ENCODE measurements at places on chromosomes 2 and 18.

DNA sequence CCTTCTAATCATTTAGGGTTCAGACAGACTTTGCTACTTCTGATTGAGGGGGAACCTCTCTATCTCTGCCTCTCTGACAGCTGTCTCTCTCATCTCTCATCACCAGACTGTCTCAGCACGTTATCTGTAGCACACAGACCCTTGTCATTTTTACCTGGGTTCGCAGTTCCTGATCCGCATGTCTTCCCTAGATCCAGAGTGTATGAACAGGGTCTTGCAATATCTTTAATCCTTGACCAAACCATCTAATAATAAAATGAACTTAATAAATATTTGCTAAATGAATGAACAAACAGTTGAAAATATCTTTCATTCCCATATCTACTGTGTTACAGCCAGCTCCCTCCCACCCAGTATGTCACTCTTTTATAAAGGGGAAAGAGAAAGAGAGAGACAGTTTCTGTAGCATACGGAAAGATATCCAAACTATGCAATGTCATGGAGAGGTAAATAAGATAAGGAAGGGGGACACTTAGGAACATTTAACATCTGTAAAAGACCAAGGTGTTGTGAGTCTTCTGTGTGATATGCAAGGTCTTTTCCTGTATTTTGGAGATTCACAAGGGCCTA is 507.6 kb downstream of the SUCLG1 start:
- no peak for DNase-seq

DNA sequence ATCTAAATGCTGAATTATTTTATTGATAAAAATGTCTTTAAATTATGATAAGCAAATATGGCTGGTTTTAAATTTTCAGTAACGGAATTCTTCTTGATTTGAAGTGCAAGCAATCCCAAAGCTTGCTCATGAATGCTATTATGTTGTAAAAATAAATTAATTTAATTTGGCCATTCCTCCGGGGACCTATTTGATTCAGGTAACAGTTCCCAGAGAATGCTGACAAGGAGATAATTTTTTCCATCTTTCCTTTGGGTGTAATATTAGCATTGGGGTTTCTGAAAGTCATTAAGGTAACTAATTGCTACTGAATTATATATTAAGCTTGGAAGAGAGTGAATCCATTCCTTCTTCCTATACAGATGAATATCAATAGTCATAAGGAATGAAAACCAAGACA is 12.5 kb upstream of the RMDN2 start:
- no peak for DNase-seq

- DNase-seq, result no peak
Measured at GRCh38 chr2:227848146-227848545, 23.3 kb upstream of the DAW1 start.

DNA sequence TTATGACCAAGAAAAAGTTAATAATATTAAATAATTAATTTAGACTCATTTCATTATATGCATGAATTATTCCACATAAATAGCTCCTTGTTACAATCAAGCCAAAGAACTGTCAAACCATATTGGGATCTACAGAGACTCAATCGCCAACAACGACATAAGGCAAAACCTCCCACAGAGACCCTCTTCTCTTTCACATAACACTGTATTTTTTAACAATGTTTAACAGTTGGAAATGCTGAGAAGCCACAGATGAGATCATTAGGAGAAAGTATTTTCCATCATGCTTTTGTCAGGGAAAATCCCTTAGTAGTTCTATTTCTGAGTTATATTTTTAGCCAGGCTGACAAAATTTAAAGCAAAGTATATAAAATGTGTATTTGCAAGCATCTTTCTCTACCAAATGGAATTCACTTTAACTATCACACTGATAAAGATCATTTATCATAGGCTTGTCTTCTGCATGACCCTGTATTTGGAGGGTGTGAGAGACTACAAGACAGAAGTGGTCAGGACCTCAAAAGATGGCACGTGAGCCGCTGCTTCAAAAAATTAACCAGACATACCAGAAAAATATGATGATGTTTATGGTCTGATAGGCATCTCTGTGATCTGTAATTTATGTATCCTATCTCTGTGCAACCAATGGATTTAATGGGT is 383.8 kb downstream of the NRXN1 start:
- DNase-seq, result no peak

DNA sequence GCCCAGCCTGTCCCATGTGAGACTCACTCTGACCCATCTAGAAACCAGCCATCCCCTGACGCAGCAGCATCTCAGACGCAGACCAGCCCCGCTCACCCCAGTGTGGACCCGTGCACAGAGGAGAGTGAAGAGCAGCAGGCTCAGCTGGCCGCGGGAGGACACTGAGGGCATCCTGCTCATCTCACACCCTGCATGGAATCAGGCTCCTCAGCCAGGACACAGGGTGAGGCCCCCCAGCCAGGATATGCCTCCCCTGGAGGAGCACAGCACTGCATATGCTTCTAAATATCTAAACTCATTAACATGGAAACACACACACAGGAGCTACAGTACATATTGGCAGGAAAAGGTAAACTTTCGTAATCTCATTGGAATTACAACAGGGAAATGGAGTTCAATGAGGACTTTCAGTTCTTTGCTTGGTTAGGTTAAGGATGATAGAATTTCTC is 34.4 kb downstream of the NEMP2 start:
- DNase-seq, result no peak

- DNase-seq, result peak; percentile 37
Measured at GRCh38 chr2:96888072-96889011, 18.5 kb upstream of the SEMA4C start.

GRCh38 chr18:62144338-62144737 is 42.5 kb downstream of the PIGN start:
- DNase-seq, result no peak

DNA sequence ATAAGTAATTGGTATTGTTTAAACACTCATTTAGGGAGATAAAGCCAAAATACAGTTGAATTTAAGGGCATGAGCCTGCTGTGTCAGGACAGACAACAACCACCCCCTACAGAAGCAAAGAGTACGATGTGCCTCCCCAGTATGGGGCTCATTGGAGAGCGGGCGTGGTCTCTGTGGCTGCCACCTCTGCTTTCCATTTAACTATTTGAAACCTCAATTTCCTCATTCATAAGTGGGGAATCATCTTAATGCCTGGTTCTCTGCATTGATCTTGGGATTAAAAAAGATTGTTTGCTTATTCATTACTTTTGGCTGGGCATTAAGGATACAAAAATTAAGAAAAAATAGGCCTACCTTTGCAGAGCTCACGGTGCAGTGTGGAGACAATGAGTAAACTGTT is 21.4 kb downstream of the KCNS3 start:
- no peak for DNase-seq

- DNase-seq, result peak; percentile 60
Measured at GRCh38 chr2:174153757-174154680, 94.3 kb downstream of the OLA1 start.

GRCh38 chr2:172239944-172240590 is 137.4 kb upstream of the DLX2 start:
- DNase-seq, result no peak

GRCh38 chr2:196962325-196962724 is 35.8 kb upstream of the PGAP1 start:
- DNase-seq, result no peak

- no peak for DNase-seq
Measured at GRCh38 chr18:22355598-22355997, 62.1 kb downstream of the CTAGE1 start.

DNA sequence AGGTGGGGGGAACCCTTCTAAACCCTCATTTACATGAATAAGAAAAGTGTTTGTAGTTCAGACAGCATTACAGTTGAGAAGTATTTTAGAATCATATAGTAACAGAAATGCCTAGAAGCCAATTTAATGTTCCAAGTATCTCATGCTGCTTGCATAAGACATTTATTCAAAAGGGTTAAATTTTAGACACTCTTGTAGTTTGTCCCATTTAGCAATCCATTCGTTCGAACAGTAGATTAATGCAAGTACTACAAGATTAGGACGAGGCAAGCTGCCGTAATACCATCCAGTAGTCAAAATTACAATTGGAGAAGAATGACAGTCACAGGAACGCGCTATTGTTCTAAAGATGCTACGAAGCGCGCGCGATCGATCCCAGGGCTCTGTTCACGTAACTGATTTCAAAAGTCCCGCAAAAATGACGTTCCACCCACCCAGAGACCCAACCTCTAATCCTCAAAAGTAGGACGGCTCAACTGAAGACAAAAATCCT is 1.2 kb downstream of the TMEM237 start:
- no peak for DNase-seq

DNA sequence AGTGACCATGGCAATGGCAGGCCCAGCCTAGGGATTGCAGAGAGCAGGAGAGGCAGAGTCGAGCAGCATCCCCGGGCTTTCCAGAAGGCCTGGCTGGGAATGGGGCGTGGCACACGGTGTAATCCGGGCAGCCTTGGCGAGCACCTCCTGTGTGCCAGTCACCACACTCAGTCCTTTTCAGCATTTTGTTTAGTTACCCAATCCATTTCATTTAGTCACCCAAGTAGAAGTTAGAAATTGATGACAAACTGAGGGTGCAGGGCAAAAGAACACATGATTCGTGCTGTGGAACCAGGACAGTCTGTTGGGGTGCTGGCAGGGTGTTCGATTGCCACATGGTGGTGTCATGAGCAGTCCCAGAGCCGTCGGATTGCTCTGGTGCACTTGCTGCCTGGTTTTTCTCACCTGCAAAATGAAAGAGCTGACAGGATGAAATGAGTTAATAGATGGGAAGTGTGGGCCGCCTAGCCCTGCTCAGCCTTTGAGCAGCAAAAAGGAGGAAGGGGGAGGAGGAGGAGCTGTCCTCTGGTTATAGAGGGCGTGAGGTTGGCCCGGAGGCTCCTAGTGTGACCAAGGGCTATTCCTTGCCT is 299.4 kb downstream of the AGAP1 start:
- no peak for DNase-seq

DNA sequence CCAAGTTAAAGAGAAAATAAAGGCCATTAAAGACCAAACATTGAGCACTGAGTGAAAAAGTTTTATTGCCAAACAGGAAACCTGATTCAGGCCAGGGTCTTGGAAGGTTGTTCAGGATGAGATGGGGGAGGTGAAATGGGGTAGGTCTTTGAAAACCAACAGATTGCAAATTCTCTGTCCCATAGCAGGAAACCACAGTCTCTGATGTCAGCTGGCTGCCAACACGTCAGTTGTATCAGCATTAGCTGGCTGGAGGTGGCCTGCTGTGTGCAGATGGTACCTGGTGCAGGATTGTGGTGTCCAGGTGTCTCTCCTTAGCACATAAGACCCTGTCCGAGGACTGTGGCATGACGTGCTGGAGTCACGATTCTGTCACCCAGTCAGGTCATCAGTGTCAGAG is 106.3 kb downstream of the MSH2 start:
- no peak for DNase-seq

DNA sequence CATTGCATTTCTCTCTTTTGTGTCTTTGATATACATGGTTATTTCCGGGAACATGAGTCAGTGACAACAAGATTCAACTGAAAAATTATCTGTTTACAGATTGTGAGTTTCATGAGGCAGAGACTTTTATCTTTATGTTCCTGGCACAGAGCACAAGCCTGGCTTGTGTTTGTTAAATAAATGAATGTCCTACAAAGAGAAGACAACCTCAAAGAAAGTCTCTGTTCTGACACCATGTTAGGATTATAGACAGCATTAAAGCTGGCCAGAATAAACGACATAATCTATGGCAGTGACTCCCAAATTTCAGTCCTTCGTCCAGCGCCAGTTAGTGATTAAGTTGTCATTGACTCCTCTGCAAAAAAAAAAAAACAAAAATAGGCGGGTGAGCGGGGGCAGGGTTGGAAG is 97.4 kb upstream of the DNAJC10 start:
- DNase-seq, result peak; percentile 6

DNA sequence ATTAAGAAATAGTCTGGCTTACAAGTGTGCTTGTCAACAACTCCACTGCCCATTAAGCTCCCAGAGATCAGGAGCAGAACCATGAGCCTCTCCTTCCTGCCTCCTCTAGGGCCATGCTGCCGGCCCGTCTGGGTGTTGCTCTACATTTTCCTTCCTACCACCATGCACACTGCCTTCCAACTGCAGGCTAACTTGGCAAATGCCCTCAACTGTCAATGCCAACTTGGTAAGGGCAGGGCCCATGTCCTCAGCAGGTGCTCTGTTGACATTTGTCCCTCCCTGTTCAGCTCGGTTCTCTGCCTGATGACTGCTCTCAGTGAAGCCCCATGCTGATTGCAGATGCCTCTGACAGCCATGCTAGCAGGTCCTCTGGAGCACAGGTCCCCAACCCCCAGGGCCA is 345.2 kb downstream of the ALK start:
- no peak for DNase-seq

- no peak for DNase-seq
Measured at GRCh38 chr2:168457190-168457895, 1.3 kb downstream of the CERS6 start.

DNA sequence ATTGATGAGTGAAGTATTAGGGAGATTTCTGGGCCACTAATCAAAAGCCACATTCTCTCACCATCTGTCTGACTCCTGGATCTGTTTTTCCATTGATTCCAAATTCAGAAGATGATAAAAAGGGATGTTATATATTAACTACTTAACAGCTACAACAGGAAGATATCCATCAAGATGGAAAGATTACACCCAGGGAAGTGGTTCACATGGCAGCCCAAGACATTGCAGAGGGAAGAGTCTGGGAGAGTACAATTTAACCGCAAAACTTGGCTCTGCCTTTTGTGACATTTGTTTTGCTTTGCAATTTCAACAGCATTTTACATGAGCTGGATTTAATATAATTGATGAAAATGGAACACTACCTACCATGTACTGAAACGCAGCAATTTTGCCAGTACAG is 22.5 kb upstream of the TCF4 start:
- DNase-seq, result no peak

DNA sequence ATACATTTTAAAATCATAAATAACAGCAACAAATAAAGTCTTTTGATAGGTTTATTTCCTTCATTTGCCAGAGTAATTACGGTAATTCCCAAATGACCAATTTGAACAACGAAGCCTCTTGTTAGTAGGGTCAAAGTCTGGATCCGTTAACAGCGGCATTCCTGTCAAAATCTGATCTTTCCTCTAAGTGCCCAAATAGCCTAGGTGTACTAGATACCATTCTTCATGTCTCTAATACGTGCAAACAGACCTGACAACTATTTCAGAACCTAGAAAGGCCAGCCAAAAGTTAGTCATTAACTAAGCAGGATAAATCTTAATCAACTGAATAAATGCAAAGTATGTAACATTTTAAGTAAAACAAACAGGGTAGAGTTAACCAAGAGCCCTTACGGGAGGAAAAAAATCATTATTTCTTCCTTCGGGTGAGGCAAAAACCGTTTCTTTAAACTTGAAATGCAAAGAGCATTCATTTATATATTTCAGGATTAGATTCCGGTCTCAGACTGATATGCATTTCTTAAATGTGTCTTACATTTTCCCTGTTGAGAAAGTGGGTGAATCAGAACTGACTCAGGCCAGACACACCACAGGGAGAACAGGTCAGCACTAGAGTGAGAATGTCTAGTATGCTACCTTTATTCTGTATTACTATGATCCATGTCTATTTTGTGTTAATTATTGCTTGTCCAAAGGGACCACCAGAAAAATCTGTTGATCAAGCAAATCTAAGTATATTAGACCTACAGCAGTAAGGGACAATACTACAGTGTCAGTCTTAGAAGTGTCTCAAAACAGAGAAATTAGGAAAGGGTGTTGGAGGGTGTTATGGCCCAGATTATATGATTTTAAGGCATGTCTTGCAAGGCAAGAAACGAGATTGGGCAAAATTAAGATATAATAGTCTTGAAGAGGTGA is 141.5 kb upstream of the NDUFV2 start:
- DNase-seq, result peak; percentile 60

Data from AG08396 (cell line).